SJSA1 (cell line): ENCODE measurements at places on chromosomes 4 and X. TPM values are rescaled to one million over a fixed set of nuclear protein-coding genes. Genes with fewer than 3 reads are reported as not detected.

The H2BW1 gene
- total RNA-seq, result not detected in 2 replicates

- DNase-seq, result no peak
Measured at GRCh38 chrX:48719958-48720357, 23.4 kb downstream of the SUV39H1 start.

- DNase-seq, result no peak
Measured at GRCh38 chrX:10199212-10199611, 42.4 kb downstream of the CLCN4 start.

GRCh38 chr4:47413521-47413920, 50.0 kb downstream of the COMMD8 start:
- no peak for DNase-seq

GRCh38 chr4:127686658-127687057, 43.5 kb upstream of the SLC25A31 start:
- peak; percentile 44 for DNase-seq

GRCh38 chr4:81566161-81566591, 94.5 kb upstream of the RASGEF1B start:
- DNase-seq, result no peak

DNA sequence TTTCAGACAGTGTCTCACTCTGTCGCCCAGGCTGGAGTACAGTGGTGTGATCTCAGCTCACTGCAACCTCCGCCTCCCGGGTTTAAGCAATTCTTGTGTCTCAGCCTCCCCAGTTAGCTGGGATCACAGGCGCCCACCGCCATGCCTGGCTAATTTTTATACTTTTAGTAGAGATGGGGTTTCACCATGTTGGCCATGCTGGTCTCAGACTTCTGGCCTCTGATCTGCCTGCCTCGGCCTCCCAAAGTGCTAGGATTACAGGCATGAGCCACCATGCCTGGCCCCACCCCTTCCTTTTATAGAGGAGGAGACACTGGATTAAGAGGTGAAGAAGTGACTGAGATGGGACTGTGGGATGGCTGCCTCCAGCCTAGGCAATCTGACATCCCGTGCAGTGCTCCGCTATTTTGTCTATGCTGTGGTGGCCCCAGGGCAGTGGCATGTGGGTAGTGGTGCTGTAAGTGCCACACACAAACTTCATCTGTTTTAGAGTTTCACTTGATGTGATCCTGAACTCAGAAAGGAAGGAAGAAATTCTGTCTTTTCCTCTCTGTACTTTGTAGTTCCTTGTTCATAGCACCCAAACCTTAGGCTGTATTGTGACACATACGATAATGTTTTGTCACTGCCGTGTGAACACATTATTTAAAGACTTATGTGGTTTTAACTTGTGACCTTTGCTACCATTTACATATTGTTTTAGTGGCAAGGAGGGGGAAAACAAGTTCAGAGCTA, 48.9 kb downstream of the FNIP2 start:
- DNase-seq, result no peak
